Stimulated activated CD4-positive, alpha-beta T cell treated with anti-CD3 and anti-CD28 coated beads, Interleukin-4, amount 100 ng/mL, for 4 hours (primary cell): ENCODE measurements at places on chromosomes 1 and 21.

- no peak for DNase-seq
Observed at GRCh38 chr1:205042911-205043806, at the start of gene CNTN2. TSS of gene CNTN2 (plus strand) at chr1:205043212. CDS start at chr1:205053186, 9,974 bp downstream.

- no peak for DNase-seq
Observed at GRCh38 chr1:61973100-61973837, 221.4 kb upstream of the L1TD1 start.

DNA sequence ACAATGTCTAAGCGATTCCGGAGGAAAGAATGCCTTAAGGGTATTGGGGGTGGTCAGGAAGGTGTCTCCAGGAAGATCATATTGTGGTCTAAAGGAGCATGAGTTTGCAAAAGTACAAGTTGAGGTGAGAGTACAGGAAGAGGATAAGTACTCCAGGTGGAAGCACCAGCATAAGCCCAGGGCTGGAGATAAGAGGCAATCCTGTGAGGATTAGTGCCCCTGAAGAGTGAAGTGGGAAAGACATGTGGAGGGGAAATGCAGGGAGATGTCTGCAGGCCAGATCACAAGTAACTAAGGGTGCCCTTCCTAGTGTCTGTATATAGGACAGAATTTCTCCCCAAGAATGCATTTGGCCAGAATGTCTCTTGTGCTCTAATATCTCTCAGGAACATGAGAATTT, 188.3 kb upstream of the DPT start:
- DNase-seq = no peak

DNA sequence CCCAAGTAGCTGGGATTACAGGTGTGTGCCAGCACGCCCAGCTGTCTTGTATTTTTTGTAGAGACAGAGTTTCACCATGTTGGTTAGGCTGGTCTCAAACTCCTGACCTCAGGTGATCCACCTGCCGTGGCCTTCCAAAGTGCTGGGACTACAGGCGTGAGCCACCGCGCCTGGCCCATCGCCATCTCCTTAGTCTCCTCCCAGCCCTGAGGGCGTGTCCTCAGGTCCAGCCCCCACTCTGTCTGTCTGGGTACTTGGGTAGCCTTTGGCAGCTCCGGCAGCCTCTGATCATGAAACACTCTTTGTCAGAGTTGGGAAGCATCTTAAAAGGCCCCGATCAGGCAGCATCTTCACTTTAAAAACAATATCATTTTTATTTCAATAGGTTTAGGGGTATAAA, 90.3 kb upstream of the DISP3 start:
- no peak for DNase-seq

- DNase-seq = no peak
Observed at GRCh38 chr1:16126160-16126559, 29.7 kb downstream of the EPHA2 start.

DNA sequence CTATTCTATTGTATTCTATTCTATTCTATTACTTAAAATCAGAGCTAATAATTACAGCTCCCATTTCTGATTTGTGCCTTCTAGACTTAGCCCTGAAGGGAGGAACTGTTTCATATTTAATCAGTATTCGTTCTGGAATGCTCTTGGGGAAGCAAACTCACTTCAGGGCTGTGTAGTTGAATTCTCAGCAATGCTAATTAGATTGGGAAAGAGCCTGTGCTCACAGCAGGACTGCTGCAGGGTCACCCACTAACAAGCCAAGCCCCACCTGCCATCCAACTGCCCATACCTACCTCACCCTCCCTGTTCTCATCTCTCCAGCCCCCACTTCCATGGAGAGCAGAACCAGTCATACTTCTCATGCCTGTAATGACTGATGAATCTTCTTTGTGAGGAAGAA, 464.2 kb downstream of the PTPRU start:
- DNase-seq = no peak

DNA sequence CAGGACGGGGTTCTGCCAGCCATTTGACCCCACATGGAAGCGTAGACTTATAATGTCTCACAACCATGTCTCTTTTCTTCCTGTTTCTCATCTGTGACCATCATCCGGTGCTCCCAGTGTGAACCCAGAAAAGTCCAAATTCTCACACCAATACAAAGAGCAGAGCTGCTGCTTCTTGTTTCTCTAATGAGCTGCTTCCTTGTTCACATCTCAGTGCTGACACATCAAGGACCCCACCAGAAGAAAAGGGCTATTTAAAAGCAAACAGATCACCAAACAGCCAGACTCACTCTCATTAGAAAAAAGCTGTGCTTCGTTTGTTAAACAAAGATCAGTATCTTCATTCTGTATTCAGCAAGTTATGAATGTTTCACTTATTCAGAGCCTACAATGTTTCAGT, 835 bp upstream of the LCE1D start:
- DNase-seq = no peak

GRCh38 chr1:78543941-78544643, 53.3 kb downstream of the PTGFR start:
- no peak for DNase-seq

- DNase-seq = no peak
Observed at GRCh38 chr1:111973150-111973790, 16.2 kb downstream of the KCND3 start.

DNA sequence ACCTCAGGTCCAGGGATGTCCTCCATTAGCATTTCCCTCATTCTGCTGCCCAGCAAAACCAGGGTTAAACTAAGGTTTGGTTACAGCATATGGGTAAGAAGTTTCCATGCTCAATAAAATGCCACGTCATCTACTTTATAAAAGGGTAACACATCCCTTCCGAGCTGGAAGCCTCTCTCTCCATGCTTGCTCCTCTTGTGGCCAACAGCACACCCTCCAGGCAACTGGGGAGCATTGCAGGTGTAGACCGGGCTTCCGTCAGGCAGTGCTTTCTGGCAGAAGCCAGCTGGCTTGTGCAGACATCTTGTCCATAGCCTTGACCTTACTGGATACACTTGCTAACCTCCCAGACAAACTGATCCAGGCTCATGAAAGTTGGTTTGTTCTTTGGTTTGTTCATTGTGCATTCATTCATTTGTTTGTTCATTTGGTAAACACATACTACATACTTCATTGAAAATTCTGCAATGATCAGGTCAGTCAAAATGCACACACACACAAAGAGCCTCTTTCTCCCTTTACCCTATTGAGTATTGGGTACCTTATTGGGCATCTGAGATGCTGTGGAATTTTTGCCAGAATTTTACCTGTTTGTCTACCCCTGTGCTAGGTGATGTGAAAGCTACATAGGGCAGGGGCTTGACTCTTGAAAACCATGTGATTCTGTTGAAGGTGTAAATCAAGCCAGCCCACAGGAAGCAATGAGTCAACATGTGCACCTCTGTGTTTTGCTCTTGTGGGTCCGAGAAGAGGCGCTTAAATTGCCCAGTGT, 422.8 kb downstream of the CAMTA1 start:
- no peak for DNase-seq

DNA sequence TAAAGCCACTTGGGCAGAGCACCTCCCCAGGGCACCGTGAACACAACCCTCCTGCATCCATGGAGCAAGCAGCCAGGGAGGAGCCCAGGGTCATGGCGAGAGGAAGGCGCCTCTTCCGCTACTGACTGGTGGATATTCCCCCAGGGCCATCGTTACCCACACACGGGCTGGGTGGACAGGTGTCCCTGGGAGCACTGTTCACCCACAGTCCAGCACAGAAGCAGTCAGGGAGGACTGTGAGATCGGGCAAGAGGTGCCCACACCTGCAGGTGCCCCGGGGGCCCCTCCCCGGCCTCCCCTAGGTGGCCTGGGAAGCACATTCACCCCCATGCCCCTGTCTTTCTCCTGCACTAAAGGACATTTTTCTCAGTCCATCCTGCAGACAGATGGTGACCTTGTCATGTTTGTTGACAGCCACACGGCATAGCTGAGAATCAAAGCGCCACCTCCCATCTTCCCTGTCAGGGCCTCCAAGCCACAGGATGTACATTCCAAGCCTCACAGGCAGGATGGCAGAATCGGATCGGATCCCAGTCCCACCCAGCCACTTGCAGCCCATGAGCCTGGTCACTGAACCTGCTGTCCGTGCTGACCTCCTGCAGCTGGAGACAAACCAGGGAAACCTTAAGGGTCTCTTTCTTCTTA, 160.2 kb downstream of the PRDM16 start:
- DNase-seq = no peak

GRCh38 chr1:178055093-178055492, 38.8 kb upstream of the RASAL2 start:
- DNase-seq = no peak

DNA sequence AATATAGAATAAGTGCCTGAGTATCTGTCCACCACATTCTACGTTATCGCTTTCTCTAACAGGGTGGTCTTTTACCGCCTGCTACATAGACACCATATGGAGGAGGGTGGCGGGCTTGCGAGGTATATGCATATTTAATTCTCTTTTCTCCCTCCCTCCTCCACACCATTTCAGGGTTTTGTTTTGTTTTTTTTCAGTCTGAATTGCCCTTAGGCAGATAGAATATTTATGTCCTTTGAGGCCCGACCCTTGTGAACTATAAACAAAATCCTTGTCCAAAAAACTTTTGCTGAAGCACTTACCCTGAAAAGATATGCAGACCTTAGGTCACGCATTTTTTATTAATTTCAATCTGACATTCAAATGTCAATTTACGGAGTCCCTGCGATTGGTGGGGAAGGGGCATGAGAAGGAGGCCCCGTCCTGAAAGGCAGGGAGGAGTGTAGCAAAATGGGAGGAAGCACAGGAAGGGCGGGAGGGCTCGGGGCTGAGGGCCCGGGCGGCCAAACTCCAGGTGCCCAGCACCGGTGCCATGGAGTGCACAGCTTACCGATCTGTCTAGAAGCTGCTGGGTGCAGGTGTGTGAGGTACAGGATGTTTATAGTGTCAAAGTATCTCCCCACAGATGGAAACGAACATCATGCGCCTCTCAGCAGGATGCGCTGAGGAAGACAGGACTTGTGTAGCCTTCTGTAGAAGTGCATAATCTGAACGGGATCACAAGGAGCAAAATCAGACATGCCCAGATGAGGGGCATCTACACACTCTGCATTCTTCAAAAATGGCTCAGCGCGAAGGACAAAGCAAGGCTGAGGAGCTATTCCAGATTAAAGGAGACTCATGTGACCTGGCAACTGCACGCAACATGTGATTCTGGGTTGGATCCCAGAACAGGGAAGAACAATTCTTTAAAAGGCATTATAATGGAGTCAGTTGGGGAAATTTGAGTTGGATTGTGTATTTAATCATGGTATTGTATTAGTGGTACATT, 68.8 kb upstream of the LYST start:
- no peak for DNase-seq

DNA sequence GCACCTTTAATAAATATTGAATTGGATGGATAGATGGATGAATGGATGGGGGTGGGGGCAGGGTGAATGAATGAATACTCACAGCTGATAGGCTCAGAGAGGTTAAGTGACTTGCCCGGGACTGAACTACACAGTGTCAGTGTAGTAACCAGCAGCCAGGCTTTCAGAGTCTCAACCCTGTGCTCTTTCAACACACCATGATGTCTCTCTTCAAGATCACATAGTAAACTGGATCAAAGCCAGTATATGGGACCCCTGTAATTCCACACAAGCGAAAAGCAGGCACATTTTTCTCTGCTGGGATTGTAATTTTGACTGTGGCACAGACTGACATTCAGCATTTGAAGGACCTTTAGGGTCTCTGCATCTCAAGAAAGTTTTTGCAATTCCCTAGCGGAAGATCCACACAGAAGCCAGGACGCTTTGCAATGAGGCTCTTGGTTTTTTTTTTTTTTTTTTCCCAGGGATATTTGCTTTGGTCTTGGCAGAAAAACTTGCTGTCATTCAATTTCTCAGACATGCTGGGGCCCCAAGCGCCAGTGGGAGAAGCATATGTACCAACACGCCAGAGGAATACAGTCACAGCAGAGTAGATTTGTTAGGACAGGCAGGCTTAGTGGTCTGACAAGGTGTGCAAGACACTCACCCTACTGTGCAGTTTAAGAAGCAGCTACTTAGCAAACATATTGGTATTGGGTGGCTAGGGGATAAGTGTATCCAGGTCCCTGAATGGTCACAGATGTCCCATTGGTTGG, 213.1 kb upstream of the CAMK1G start:
- no peak for DNase-seq

GRCh38 chr1:180291004-180291403, 60.9 kb downstream of the LHX4 start:
- no peak for DNase-seq

DNA sequence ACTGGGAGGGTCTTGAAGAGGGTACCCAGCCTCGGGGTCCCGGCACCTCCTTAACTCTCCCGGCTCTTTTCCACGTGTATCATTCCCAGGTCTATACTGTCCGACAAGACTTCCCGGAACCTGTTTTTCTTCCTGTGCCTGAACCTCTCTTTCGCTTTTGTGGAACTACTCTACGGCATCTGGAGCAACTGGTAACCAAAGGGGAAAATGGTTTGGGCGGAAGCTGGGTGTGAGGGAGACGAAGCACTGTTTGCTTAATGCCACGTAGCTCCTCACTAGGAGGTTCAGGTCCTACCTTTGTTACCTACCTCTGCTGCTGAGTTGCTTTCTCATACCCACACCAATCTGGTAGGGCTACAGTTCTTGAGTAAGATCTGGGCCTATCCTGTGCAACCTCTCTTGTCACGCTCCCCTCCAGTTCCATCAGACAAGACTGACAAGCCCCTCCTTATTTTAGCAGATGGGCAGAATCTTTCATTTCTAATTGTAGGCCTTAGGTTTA, 642 bp downstream of the SLC30A7 start:
- DNase-seq = peak; percentile 19

GRCh38 chr1:31054349-31054748, 11.2 kb downstream of the PUM1 start:
- DNase-seq = no peak

DNA sequence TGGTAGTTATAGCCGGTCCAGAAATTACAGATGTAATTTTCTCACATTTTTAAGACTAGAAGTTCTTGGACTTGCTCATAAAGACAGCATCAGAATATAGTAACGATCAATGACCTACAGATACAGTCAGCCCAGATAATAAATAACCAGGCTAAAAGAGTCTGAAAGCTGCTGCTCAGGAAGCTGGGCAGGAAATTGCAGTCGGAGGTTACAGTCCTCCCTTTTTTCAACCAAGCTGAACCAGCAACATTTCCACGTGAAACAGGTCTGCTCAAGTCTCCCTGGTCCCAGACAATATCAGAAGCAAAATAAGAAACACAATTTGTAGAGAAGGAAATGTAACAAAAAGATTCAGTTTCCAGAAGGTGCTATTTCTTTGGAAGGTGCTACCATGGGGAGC, 457.4 kb downstream of the SIPA1L2 start:
- DNase-seq = no peak

GRCh38 chr1:201703621-201704438, 125.1 kb upstream of the IPO9 start:
- DNase-seq = peak; percentile 29

DNA sequence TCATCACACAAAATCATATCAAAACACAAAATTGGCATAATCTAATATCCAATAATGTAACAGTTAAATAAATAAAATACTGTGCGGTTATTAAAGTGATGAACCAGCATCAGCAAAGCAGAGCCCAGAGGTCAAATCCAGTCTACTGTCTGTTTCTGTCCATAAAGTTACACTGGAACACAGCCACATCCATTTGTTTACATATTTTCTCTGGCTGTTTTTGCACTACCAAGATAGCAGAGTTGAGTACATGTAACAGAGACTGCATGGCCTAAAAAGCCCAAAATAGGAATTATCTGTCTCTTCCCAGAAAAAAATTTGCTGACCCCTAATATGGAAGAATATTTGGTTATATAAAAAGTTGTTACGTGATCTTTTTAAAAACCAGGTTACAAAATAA, 242.2 kb upstream of the DMRTA2 start:
- no peak for DNase-seq
